Transverse colon (tissue), 4 donors: ENCODE measurements at places on chromosomes 1 and 21. TPM values are rescaled to one million over a fixed set of nuclear protein-coding genes. Genes with fewer than 3 reads are reported as not detected.

- H3K36me3 ChIP-seq: no peaks in the 10 kb centered on the region
- H3K27ac ChIP-seq: no peak overlapping the region
- no peaks in the 10 kb centered on the region for H3K27me3 ChIP-seq
- H3K4me1 ChIP-seq: no peaks in the 10 kb centered on the region
These were observed 17.1 kb upstream of the PARP1 start for GRCh38 chr1:226425004-226425378.

DNA sequence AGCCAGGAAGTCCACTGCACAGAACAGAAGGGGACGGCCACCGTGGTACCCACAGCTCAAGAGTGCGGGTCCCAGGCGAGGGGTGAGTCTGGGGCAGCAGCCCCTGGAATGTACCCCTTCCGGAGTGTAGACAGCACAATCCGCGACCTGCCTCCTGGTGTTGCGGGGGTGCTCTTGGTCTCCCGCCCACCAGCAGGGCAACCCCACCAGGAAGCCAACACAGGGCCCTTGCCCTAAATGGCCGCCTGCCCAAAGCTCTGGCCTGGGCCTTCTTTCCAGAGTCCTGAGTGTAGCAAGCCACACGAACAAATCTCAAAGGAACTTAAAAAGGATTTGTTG, 1.1 kb upstream of the SLC19A1 start:
- H3K4me1 ChIP-seq: peaks cover 12% of the 10 kb centered on the region
- no peak overlapping the region for H3K4me3 ChIP-seq
- no peaks in the 10 kb centered on the region for H3K27me3 ChIP-seq
- no peak overlapping the region for H3K27ac ChIP-seq

GRCh38 chr1:23395154-23395724, 25.6 kb upstream of the ZNF436 start:
- peak overlapping the region; percentile 86 for H3K27ac ChIP-seq
- no peak for DNase-seq
- H3K27me3 ChIP-seq: no peaks in the 10 kb centered on the region
- no peaks in the 10 kb centered on the region for H3K4me1 ChIP-seq

DNA sequence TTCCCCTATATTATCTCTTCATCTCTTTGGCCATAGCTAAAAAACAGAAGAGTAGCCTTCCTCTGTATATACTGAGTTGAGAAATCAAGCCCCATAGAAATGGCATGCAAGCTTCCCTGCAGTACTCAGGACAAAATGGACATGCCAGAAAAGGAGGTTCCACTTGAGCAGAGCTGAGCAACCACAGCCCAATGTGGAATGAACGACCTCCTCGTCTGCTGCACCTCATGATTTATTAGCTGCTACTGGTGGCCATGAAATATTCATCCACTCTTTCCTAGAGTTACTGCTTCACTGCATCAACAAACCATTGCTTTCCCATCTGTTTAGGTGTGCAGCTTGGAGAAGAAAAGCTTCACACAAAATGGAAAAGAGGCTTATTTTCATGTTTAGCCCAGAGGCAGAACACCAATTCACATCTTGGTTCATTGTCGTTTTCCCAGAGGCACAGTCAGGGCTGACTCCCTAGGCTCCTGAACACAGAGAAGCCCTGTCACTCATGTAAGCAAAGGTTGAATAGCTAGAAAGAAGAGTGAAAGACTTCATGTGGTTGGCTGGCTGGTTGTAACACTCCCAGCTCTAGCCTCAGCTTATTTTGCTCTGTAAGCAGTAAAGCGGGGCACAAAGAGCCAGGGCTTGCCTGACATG, 148.0 kb downstream of the TSEN15 start:
- no peaks in the 10 kb centered on the region for H3K4me1 ChIP-seq
- no peak for DNase-seq
- H3K27me3 ChIP-seq: no peaks in the 10 kb centered on the region

DNA sequence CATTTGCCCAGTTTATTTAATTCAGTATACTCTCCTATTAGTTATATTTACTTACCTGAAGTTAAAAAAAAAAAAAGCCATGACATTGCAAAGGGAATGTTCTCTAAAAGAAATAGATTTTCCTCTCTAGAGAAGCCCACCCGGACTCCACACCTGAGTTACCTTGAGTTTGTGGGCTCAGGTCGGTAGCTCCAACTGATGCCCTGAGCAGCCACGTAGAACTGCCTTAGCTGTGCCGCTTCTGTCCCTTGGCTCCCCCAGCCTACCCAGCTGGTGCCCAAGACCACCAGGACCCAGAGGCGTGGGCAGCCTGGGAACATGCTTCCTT, 250 bp downstream of the F5 start:
- peak overlapping the region; percentile 35 for H3K4me3 ChIP-seq
- H3K36me3 ChIP-seq: no peaks in the 10 kb centered on the region

SAMD11 gene
- 3.0 TPM for total RNA-seq

- H3K27me3 ChIP-seq: peaks cover 85% of the 10 kb centered on the region
- no peaks in the 10 kb centered on the region for H3K4me1 ChIP-seq
- peak; percentile 65 for DNase-seq
- H3K36me3 ChIP-seq: no peaks in the 10 kb centered on the region
- no peak overlapping the region for H3K4me3 ChIP-seq
- no peak overlapping the region for H3K27ac ChIP-seq
These were observed 7.1 kb downstream of the PRRX1 start for GRCh38 chr1:170670802-170671628.

DNA sequence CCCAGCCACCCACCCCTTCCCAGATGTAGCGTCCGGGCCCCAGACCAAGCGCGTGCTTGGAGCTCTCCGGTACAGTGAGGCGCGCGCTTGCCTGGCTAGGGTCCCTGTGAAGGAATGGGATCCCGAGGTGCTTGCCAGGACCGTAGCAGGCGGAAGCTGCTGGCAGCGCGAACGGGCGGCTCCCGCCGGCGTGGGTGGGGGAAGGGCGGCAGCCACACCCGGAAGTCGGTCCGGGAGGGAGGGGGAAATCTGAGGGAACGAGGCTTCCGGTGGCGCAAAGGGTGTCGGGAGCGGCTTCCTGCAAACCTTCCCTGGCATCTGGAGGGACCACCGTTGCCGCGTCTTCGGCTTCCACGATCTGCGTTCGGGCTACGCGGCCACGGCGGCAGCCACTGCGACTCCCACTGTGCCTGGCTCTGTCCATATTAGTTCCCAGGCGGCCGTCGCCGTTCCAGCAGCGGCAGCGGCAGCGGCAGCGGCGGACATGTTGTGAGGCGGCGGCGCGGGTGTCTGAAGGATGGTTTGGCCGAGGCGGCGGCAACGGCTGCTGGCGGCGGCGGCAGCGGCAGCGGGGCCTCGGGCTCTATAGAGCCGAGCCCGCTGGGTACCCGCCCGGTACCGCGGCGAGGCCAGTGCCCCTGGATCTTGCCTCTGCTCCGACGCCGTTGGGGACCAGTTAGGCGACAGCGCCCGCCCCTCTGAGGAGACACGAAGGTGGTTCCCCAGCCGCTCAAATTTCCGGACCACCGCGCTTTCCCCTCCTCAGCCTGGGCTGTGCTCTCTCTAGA, at the start of gene DR1:
Gene DR1 (plus strand): TSS at position 275 of the 788 bp plus-strand sequence. CDS start 739 bp downstream, outside the sequence.
- H3K4me1 ChIP-seq: peaks cover 17% of the 10 kb centered on the region
- DNase-seq: peak; percentile 95
- H3K27ac ChIP-seq: peak within 1 kb of the TSS; percentile 96
- H3K4me3 ChIP-seq: peak within 1 kb of the TSS; percentile 82
- no peaks in the 10 kb centered on the region for H3K27me3 ChIP-seq
